ENCODE measurements at places on chromosomes 3 and 15.

DNA sequence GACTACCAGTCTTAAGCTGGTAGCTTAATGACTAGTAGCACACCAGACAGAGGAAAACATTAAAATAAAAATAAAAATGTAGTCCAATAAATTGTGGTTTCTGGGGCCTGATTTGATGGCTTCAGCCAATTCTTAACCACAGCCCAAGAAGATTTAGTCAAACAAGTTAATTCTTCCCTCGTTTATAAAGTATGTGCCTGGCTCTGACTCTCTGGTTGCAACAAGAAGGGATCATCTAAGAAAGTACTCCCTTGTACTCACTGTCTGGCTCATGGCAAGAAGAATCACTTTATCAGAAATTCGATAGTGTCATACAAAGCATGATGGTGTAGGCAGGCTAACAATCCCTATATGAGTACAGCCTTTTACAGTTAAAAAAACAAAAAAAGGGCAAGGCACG is 141.9 kb downstream of the P3H2 start:
- no peak for DNase-seq

- no peak for DNase-seq
Observed at GRCh38 chr3:123352134-123352554, 96.7 kb downstream of the ADCY5 start.

GRCh38 chr3:110093812-110094401 is 756.6 kb upstream of the DPPA4 start:
- no peak for DNase-seq

- DNase-seq, result no peak
Observed at GRCh38 chr15:49495993-49496753, 73.1 kb downstream of the FGF7 start.

DNA sequence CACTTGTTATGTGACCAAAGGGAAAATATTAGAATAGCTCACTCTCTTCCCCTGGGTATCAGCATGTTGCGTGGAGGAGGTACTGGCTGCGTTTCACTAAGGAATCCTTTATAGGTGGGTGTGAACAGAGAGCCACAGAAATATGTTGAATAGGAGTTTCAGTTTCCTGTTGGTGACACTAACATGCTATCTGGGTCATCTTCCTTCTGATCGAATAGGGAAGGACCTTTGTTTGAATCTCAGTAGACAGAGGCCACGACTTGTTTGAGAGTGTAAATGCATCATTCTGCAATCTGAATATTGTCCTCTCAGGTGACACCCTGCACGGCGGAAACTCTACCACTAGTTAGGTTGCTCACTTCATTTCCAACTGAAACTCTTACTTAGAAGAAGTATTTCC is 157.9 kb upstream of the SLC2A2 start:
- no peak for DNase-seq

DNA sequence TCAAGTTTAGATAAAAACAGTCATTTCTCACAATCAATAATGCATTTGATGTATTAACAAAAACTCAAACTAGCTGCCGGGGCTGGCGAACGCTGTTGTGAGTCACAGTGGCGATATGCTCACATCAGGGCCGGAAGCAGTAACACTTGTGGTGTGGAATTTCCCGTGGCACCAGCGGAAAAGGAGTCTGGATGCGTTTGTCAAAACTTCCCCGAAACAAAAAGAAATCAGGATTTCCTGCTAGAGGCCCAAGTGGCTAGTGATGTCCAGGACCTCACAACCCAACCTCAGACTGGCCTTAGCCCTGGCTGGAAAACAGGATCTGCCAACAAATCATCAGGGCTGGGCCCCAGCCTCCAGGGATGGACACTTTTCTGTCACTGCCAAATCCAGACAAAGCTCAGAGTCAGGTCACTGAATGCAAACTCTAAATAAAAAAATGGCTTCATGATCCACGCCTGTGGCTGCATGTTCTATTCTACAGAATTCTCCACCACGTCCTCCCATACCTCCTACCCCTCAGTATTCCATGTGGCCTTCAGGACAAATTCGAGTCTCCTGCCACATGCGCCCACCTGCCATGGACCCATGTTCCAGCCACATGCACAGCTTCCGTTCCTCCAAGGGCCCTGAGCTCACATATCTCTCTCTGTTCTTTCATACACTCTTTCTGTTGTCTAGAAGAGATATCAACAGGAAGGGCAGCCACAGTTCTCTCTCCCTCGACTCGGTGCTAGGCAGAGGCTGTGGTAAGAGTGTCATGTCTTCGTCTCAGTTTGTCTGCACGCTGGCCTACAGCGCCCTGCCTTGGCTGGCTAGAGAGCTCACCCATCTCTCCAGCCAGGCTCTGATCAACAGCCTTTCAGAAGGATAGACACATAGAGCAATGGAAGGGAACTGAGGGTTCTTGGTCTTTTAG is 35.4 kb downstream of the EHD4 start:
- no peak for DNase-seq

GRCh38 chr15:88376574-88377174 is 90.5 kb downstream of the MRPL46 start:
- no peak for DNase-seq

- no peak for DNase-seq
Observed at GRCh38 chr3:72361990-72362389, 486.3 kb downstream of the SHQ1 start.

- no peak for DNase-seq
Observed at GRCh38 chr15:71707230-71708050, 102.9 kb upstream of the NR2E3 start.

- DNase-seq, result no peak
Observed at GRCh38 chr3:111069974-111070771, 1.4 kb upstream of the NECTIN3 start.

DNA sequence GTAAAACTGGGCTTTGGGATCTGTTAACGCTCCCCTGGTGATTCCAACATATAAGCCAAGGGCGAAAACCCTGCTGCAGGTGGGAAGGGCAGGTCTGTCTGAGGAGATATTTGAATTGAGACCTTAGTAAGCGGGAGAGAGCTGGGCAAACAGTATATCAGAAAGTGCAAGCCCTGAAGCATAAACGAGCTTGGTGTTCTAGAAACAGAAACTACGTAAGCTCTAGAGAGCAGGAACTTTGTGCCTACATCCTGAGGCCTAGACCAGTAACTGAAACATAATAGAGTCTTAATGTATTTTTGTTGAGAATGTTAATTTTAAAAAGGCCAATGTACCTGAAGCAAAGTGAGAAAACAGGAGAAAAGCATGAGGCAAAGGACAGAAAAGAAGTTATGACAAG is 62.9 kb upstream of the FSIP1 start:
- DNase-seq, result no peak

- DNase-seq, result no peak
Observed at GRCh38 chr3:8518138-8518537, 16.5 kb downstream of the LMCD1 start.

- no peak for DNase-seq
Observed at GRCh38 chr15:82043130-82043673, 2.6 kb downstream of the MEX3B start.

GRCh38 chr15:23565395-23566070 is at the start of gene MKRN3:
MKRN3 (plus strand) TSS chr15:23565674; CDS start chr15:23565783, 109 bp downstream.
- no peak for DNase-seq

DNA sequence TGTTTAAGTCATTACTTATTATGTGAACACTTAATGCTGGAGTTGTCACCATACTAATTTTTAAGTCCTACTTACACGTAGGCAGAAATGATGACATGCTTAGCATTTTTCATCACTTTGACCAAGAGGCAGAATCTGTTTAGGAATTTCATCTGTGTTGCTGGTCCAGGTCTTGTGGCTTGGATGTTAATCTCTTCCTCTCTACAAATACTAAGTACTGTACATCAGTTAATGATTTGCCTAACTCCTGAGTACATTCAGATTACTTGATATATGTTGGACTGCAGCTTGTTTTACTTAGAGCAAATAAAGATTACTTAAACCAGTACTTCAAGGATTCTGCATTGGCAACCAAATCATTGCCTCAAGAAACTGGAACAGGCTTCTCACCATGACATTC is 8.6 kb downstream of the SNRK start:
- DNase-seq, result no peak
